Activated gamma-delta T cell treated with anti-CD3 and anti-CD28 coated beads, Interleukin-2, amount 50 U/mL, for 16 hours (primary cell): ENCODE measurements at places on chromosomes 5 and 9.
A peak's percentile ranks its signal among the peaks of the same experiment; 100 is the strongest.

DNA sequence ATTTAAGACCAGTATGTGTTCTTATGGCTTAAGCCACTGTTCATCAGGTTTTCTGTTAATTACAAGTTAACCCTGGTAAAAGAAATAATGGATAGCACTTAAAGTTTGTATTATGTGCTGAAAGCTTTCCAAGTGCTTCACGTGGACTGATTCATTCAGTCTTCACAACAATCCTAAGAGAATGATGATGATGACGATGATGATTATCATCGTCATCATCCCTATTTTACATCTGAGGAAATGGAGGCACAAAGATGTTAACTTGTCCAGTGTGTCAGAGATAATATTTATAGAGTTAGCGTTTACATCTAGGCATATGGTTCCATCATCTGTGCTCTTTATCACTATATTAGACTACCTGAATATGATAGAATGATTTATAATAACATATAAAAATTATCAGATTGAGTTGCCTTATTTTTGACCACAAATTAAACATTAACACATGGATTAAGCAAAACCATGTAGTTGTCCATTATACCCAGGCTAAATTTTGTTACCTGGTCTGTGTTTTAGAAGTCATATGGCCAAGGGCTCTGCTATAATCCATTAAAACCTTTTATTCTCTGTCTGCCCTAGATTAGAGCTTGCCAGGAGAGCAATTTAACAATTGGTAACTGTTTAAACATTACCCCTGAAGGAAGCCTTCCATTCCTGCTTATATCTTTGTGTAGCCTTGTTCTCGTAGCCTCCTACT is 102.3 kb upstream of the MAP3K1 start:
- DNase-seq, result no peak

DNA sequence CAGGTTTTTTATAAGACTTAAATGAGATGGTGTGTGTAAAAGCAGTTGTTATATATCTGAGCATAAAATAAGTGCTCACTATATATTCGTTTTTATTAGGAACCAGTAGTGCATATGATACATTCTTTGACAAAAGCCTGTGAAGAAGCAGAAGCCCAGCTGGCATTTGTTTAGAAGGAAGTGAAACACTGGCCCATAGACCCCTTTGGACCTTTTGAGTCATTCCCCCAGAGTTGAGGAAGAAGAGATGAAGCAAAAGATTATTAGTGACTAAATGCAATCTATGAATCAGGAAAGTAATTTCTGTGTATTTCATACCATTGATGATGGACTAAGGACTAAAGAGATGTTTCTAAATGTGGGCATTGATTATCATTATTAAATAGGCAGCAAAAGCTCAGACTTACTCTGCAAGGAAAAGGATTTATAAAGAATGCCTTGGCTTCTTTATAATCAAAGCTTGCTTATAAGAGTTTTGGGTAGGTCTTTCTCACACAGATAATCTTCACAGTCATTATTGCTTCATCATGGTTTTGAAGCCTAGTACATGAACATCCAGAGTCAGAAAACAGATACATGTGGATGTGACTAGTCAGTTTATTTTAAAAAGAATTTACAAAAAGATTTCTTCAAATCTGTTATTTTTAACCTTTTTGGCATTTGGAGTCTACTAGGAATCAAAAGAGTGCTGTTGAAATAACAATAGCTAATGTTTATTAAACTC is 16.9 kb upstream of the FER start:
- no peak for DNase-seq

GRCh38 chr9:96688187-96688586 is 33.1 kb upstream of the PRXL2C start:
- DNase-seq, result no peak

GRCh38 chr9:127953768-127954505 is 16.3 kb upstream of the DPM2 start:
- DNase-seq, result no peak

DNA sequence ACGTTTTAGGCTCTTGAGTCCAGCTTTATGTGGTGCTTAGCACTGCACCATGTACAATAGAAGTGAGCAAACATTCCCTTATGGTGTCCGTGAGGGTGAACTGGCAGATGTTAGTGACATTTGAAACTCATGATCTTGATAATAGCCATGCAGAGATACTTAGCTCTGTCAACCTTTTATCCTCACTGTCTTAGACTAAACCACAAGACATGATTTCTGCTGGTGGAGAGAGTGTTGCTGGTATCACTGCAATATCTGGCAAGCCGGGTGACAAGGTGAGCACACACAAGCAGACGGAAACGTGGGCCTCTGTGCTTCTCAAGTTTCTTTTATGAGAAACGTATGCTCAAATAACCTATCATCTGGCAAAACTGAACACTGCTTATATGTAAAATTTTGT is 68.4 kb downstream of the CAST start:
- DNase-seq, result no peak

DNA sequence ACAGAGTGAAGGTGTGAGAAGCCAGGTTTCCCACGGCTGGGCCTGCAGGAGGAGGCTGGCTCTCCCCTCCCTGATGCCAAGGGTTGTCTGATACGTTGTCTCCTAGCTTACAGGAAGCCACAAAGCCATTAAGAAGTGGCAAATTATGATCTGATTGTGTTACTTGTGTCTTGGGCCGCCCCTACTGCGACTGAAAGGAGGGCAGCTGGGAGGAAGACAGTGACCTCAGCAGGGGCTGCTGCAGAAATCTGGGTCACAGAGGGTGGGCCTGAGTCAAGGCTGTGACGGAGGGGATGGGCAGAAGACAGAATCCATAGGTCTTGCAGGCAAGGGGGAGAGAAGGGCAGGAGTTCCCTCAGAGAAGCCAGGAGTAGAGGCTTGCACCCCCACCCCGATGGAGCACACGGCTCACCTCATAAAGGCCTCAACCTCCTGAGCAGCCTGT is 145.0 kb downstream of the FSTL4 start:
- peak; percentile 3 for DNase-seq

- DNase-seq, result no peak
These were observed 282.6 kb downstream of the SPATA31D1 start for GRCh38 chr9:82271106-82271561.

DNA sequence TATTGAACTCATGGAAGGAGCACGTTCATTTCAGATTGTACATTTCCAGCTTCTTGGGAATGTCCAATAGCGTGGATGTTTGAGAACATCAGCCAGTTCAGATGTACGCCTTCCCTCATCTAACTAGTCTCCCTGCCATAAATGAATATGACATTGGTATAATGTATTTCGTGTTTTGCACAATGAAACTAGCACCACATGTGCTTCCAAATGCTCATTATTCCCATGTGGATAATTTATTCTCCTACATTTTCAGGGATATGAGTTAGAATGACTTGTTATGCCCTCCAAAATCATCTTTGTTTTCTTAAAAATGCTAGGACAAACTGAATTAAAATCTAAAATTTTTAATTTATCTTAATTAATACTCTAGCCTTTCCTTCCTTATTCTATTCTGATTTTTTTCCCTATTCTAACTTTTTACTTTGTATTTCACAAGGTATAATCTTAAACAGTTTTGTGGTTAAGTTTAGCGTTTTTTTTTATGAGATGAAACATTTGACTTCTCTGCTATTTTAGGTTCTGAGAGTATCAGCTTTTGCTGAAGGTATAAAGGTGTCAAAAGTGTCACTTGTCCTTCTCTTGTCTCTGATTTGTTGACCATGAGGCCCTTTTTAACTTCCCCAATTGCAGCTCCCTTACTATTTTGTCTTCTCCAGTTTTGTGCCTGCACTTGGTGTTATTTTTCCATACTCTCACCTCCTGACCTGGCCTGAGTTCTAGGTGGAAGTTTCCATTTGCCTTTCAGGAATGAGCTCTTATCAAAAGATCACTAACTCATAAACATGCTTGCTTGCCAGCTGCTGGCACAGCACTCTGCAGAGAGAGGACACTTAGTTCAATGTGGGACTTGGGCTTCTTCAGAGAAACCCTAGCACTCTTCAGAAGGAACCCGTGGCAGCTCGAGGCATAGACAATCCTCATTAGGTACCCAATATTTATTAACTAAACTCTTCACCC is 106.8 kb downstream of the FRMD3 start:
- DNase-seq, result no peak

GRCh38 chr5:31359839-31360238 is 166.4 kb downstream of the CDH6 start:
- no peak for DNase-seq

GRCh38 chr9:107768224-107768623 is 278.7 kb upstream of the KLF4 start:
- no peak for DNase-seq

DNA sequence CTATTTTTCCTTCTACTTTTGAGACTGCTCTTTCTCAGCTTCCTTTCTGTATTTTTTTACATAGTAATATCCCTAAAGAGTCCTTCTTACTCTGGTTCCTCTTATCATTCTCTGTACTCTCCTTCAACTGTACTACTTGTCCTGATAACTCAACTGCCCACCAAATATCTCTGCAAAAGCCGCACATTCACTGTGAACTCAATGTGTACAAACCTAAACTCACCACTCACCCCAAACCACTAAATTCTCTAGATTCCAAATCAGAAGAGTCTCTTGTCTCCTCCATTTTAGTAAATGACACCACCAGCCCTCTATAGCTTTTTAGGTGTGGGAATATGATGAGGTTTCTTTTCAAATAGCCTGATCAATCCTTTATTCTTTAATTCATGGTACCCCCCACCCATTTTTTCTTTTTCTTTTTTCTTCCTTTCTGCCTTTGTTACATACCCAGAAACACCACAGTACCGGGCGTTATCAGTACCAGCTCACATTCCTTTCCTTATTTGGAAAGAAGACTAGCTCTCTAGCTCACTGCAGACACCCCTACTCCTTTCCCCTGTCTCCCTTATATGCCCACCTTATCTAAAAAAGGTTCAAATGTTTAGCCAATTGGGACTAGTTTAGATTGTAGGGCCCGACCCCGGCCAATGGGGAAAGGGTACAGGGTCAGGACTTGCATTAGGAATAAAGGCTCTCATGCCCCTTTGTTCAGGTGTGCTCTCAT is 63.1 kb upstream of the RANBP6 start:
- no peak for DNase-seq

DNA sequence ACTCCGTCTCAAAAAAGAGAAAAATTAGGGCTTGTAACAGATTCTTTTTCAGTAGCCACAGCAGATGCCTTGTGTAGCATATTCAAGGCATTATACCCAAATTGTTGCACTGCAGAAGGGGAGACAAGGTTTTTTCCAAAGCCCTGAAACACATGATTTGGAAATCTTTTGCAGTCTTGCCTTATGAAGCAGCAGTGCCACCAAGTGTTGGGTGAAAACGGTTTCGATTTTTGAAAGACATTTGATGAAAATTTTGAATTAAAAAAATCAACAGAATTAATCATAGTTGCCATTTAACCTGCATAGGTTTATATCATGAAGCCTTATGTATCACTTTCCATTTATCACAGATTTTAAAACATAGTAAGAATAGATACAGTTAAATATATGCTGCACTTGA is 479.5 kb downstream of the TAF11L14 start:
- DNase-seq, result no peak

GRCh38 chr9:114494776-114495569 is 10.3 kb downstream of the WHRN start:
- DNase-seq, result no peak

DNA sequence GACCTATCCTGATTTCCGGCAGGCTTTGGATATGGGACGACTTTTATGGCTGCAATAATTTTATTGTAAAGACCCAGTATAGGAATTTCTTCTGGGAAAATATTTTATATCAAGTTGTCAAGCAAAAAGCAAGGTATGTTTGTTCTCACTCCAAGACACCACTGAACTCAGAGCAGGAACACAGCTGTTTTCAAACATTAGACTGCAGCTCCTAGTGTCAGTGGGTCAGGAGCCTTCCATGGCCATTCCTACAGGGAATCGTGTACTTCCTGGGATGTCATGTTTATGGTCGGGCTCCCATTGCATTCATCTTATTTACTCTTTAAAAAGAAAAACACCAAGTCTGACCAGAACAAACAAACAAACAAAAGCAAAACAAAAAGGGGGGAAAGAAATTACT is 225.3 kb downstream of the TSSK1B start:
- DNase-seq, result no peak

DNA sequence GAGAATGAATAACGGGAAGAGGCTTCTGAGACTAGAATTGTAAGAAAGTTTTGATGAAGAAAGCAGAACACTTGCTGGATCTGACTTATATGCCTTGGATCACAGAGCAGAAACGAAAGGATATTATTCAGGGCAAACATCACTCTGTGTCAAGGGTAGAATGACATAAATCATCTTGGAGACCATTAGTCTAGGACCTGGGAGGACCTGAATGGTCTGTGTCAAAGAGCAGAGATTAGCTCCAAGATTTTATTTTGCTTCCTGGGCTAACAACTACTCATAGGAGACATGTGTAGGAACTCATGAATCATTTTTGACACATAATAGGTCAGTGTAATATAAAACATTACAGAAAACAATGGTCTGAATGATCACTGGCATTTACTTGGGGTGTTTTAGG is 417.9 kb downstream of the SLCO4C1 start:
- DNase-seq, result no peak

DNA sequence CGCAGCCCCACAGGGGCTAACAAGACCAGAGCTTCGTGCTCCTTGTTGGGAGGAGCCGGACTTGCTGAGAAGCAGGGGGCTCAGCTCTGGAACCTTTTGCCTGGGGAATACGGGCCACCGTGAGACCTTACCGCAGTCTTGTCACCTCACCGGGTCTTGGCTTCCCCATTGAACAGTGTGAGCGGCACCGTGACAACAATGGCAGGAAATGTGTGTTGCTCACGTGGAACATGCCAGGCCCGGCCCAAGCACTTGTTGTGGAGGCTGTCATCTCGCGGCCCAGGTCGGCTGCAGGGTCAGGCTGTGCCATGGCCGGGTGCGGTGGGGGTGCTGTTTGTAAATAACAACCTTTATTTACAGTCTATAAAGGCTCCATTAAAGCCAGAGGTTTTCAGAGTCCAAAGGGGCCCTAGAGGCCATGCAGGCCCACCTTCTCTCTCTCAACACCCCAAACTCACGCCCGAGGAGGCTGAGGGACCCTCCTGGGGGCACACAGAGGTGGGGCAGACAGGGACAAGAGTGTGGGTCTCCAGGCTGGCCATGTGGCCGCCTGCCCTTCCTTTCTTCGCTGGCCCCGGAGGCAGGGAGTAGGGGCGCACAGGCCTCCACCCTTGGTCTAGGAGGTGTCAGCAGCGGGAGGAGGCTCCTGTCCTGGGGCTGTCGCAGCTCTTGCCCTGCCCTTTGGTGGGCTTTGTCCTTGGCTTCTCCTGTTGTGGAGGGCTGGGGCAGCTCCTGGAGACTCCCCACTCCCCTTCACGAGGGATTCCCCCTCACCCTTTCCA is 79.7 kb downstream of the TSPAN17 start:
- no peak for DNase-seq

DNA sequence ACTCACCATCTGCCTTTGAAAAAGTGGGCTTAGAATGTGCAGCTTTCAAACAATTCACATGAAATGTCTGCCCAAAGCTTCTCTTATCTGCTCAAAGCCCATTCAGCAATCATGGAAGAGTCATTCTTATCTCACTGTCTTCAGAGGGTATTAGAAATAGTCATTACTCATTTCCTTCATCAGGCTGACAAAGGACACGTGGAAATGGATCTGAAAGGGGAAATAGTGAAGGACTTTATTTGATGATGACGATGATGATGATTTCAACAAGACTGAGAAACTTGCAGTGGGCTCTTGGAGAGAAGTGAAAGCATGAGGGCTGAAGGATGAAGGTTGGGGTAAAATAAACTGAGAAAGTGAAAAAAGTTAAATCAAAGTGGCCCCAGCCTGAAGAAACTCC is 194.3 kb downstream of the SMARCA2 start:
- DNase-seq, result no peak
